ENCODE measurements at places on chromosomes 1 and 21.

- no peak for DNase-seq
Measured at GRCh38 chr1:203638103-203638475, 11.5 kb downstream of the ATP2B4 start.

- DNase-seq, result peak; percentile 40
Measured at GRCh38 chr1:183711741-183712361, 58.7 kb upstream of the APOBEC4 start.

GRCh38 chr21:31710586-31710985 lies 21.3 kb downstream of the SCAF4 start:
- DNase-seq, result no peak

- DNase-seq, result no peak
Measured at GRCh38 chr21:41290106-41290799, 26.3 kb upstream of the FAM3B start.

- DNase-seq, result no peak
Measured at GRCh38 chr1:8482979-8483381, 165.1 kb downstream of the SLC45A1 start.

DNA sequence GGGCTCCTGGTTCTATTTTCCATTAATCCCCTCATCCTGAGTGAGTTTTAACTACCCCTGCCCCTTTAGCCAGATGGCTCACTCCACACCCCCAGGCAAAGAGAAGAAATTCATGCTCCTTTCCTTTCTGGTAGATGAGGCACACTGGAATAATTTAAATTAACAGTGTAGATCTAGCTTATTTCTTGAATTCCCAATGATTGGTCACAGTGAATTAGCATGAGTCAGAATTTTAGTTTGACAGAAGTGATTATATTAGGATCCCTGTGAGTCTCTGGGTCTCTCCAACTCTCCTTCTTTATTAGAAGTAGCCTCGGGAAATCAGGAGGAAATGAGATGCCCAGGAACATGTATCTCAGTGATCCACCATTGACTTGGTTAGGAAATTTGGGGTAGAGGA lies 103.1 kb upstream of the KAZN start:
- no peak for DNase-seq

DNA sequence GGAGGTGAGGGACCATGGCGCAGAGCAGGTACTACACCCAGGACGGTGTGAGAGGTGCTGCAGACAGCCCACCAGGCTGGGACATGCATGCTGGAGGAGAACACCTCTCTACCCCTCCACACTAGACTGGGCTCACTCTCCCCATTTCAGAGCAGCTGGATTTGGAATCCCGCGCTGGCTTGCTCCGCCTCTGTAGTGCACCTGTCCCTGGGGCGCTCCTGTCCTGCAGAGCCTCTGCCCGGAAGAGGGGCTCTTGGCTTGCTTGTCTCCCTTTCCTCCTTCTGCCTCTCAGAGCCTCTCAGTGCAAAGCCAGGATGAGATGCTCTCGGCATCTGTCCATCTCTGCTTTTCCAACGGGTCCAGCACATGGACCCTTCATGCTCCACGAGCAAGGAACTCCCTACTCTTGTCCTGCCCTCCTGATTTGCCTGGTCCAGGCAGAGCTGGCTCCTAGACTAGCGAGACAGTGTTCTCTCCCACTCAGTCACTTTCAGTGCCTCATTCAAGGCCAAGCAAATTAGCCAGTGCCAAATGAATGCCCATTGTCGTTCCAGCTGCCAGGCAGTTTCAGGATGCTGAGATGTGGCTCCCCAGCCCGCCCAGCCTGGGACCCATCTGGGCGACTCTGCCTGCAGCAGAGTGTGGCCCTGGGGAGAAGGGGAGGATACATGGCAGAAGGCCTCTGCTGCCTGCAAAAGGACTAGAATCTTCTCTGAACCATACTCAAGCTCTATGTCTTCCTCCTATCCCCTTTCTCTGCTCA lies 33.7 kb downstream of the CDCA8 start:
- DNase-seq, result peak; percentile 84

DNA sequence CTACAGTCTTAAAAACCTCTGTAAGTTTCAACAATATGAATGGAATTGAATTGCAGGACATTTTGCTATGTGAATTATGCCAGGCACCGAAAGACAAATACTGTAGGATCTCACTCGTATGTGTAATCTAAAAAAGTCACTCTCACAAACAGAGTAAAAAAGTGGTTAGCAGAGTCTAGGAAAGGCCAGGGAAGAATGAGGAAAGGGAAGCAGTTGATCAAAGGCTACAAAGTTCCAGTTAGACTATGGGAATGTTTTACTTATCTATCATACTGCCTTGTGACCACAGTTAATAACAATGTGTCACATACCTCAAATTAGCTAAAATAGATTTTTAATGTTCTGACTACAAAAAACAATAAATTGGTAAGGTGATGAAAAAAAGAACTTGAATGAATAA lies 565.4 kb upstream of the BRINP3 start:
- no peak for DNase-seq
